ENCODE measurements at places on chromosomes 3 and 15.

DNA sequence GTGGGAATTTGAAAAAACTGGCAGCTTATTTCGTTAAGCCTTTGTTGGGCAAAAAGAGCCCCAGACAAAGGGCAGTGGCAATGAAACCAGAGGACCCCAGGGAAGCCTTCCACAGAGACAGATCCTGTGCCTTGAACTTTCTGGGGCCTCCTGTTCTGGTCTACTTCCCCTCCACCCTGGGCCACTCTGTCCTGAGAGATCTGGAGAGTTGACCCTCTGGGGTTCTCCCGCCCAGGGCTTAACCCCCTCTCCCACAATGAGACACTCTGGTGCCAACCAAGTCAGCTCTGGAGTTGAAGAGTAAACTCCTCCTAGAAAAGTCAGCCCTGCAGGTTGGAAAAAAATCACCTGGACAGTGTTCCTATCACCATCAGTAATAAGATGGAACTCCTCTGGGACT lies 20.8 kb downstream of the EHD4 start:
- no peak for DNase-seq

- no peak for DNase-seq
Observed at GRCh38 chr15:66822114-66822513, 120.1 kb downstream of the SMAD6 start.

DNA sequence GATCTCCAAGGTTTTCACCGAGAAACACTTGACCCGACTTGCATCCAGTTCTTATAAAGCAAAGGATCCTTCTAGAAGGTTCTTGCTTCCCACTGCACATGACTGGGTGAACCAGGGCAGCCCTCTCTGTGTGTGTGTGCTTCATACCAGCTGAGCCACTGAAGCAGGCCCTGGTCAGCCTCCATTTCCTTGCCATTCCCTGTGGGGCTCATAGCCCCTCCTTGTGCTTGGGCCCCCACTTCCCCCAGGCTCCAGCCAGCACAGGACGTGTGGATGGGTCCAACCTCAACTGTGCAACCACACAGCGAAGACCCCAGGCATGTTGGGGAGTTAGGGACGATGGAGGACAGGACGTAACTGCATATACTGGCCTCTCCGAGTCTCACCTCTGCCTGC lies 15.5 kb downstream of the KLF15 start:
- no peak for DNase-seq

DNA sequence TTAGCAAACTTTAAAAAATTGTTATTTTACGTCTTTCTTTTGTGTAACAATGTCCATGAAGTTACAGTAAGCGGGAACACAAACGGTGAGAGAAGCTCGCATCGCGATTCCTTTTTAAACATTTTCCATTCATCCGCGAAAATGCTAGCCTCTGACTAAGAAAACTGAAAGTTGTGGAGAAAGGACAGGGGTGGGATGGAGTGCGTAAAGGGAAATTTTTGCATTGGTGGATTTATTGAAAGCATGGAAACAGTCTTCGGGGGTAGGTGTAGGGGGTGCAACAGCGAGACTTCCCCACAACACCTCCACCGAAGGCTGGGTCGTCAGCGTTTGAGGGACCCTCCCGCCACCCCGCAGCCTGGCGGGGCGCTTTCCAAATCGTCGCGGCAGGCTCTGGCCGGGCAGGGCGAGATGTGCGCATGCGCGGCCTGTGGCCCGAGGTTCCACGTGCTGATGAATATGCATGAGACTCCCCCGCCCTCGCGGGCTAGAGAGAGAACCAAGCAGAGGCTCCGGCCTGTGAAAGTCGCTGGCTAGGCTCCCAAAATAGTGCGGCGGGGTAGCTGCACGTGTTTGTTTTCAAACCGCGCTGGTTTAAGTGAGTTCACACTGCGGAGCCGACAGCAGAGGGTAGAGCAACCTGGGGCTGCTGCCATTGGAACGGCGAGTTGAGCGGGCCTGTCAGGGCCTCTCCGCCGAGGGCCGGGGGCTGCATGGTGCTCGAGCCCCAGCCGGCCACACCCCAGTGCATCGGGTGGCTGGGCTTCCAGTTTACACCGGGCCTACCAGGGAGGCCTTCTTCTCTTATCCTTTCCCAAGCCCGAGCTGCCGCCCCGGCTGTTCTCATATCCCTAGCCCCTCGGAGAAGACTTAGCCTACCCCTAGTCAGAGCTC lies 9.9 kb downstream of the ZIC1 start:
- DNase-seq, result no peak

- no peak for DNase-seq
Observed at GRCh38 chr3:65400899-65401298, 637.8 kb downstream of the MAGI1 start.

DNA sequence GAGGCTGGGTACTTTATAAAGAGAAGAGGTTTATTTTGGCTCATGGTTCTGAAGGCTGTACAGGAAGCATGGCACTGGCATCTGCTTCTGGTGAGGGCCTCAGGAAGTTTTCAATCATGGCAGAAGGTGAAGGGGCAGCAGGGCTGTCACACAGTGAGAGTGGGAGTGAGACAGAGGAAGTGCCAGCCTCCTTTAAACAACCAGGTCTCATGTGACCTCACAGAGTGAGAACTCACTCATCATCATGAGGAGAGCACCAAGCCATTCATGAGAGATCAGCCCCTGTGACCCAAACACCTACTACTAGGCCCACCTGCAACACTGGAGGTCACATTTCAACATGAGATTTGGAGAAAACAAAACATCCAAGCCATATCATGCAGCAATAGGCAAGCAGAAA lies 9.3 kb upstream of the RFTN1 start:
- DNase-seq, result no peak

DNA sequence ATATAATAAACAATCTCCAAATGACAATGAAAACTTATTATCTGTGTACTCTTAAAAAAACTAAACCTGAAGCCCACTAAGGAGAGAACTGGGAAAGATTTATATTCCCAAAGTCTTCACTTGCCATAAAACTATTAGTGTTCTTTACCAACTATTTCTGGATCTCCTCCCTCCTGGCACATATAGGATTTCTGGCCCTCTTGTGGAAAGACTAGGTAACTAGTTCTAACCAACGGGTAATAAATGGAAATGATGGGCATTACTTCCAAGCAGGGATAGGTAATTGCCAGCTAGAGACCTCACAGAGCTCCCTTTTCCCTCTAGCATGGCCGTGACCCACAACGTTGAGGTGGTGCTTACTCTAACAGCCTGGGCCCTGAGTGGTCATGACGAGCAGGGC lies 110.1 kb downstream of the DNAH12 start:
- DNase-seq, result no peak

DNA sequence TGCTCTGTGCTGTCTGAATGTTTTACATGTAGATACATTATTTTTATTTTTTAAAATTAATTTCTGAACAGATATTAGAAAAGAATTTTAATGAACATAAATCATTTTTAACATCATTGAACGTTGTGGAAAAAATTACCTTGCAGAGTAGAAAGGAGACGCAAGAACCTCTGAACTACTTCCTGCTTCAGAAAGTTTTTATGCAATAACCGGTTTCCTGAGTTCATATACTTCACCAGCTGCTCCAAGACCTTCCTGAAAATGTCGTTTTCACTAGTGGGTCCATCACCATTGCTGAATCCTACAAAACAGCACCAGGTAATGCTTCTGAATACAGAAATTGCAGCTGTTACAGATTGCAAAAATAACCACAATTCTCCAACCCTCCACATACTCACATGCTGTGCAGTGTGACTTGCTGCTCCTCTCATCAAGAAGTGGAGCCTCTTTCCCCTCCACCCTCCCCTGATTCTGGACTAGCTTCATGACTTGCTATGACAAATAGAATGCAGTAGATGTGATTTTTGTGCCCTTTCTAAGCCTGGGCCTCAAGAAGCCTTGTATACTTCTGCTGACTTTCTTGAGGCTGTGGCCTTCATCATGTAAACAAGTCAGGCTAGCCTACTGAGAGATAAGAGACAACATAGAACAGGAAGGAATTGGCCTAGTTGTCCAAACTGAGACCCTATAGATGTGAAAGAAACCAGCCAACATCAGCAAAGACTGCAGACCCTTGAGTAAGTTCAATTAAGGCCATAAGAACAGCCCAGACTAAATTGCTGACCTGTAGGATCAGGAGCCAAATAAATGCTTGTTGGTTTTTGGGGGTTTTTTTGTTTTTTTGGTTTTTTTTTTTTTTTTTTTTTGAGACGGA lies 80.4 kb downstream of the TRANK1 start:
- DNase-seq, result no peak

- peak; percentile 71 for DNase-seq
Observed at GRCh38 chr15:88894348-88894818, 961 bp downstream of the HAPLN3 start.

GRCh38 chr3:182583545-182583944 lies 209.8 kb upstream of the ATP11B start:
- DNase-seq, result no peak

DNA sequence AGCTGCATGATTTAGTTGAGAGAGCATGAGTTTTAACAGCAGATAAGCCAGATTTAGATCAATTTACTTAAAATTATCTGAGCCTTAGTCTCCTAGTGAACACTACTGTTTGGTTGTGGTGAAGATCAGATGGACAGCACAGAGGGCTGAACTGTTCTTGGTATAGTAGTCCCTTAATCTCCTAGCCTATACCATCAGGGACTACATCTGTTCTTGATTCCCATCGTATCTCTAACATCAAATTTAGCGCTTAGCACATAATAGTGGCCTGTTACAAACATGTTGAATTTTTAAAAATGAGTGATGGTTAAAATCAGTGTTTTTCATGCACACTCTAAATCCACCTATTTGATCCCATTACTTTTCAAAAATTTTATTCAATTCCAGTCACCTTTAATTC lies 507.7 kb downstream of the GRM7 start:
- DNase-seq, result no peak

DNA sequence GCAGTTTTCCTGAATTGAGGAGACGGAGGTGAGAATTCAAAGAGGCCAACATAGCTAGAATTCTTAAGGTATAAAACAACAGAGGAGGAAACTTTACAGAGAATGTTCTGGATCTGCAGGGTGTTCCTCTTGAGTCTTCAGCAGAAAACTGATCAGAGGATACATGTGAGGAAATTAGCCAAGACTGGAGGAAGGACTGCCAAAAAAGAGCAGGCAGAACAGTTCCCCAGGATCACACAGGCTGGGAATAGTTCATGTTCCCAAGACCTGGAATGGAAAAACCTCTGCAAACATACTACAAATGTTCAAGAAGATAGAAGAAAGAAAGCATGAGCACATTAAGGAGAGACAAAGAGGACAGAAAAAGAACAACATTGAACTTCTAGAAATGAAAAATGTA lies 7.5 kb downstream of the SLC49A4 start:
- no peak for DNase-seq

- no peak for DNase-seq
Observed at GRCh38 chr15:52042051-52042851, 23.2 kb downstream of the MAPK6 start.

GRCh38 chr15:91165850-91166249 lies 65.8 kb downstream of the SV2B start:
- no peak for DNase-seq

DNA sequence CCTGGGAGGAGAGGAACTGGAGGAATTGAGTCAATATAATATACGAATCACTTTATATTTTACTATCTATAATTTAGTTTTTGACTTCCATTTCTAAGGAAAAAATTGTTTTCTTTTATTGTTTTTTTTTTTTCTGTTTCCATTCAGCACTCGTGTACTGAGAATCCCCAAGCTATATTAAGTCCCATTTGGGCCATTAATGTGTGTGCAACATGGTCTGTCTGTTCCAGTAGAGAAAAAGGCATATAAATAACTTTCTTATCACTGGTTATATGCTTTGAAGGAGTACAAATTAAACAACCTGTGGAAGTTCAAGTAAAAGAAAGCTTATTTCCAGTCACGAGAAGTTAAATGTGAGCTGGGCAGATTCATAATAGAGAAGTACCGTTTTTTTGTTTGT lies 498.9 kb upstream of the TPRG1 start:
- no peak for DNase-seq

- DNase-seq, result no peak
Observed at GRCh38 chr3:43366481-43366880, 80.1 kb downstream of the SNRK start.

GRCh38 chr15:31065824-31066223 lies 35.7 kb downstream of the TRPM1 start:
- no peak for DNase-seq

DNA sequence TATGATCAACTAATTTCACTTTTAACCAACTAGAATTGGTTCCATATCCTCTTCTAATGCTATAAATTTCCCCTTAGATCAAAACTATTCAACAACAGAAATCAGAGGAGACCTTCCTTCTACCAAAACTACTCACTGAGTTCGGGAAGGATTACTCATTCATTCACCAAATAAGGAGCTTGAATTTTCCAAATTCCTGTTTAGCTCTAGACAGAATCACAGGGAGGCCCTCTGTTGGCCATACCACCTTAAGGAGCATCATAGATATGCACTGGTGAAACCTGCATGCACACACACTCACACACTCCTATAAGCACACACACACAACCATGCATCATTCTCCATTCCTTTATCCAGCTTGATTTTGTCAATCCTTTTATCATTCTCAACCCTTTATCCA lies 49.0 kb downstream of the SUCLG2 start:
- no peak for DNase-seq

DNA sequence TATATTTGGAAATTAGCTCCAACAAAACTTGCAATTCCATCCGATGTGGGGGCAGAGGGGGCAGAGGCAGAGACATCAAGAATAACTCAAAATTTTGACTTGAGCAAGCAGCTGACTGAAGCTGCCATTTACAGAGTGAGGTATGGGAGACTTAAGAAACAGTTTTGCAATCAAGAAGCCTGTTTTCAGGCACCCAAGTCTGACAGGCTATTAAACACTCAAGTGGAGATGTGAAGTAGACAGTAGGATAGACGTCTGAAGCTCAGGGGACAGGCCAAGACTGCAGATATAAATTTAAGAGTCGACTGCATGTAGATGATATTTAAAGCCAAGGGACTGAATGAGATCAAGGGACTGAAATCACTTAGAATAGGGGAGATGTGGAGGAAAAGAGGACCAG lies 9.9 kb upstream of the SH3BP5 start:
- DNase-seq, result no peak

- no peak for DNase-seq
Observed at GRCh38 chr15:90334304-90334731, 17.8 kb upstream of the ZNF774 start.

- no peak for DNase-seq
Observed at GRCh38 chr3:134666885-134667284, 16.1 kb upstream of the KY start.

- no peak for DNase-seq
Observed at GRCh38 chr15:37221671-37222145, 121.4 kb upstream of the MEIS2 start.

GRCh38 chr3:108487439-108487838 lies 23.0 kb downstream of the MYH15 start:
- no peak for DNase-seq
